ENCODE measurements at places on chromosomes 13 and 19.
A peak's percentile ranks its signal among the peaks of the same experiment; 100 is the strongest.

DNA sequence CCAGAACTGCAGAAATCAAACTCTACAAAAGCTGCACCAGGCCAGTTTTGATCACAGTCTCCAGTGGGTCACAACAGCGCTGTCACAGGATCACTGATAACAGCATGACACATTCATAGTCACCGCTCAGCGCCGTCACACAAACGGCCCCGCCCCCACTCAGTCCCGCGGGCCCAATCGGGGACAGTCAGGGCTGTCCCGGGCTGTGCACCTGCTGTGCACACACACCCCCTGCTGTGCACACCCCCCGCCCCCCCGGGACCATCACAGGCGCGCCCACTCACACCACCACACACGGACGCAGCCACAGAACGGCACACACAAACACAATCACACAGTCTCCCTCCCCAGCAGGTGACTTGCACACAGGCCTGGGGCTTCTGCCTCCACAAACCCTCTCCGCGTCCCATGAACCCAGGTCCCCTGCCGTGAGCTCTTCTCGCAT lies 435 bp upstream of the ZNF382 start:
- peak; percentile 81 for DNase-seq

DNA sequence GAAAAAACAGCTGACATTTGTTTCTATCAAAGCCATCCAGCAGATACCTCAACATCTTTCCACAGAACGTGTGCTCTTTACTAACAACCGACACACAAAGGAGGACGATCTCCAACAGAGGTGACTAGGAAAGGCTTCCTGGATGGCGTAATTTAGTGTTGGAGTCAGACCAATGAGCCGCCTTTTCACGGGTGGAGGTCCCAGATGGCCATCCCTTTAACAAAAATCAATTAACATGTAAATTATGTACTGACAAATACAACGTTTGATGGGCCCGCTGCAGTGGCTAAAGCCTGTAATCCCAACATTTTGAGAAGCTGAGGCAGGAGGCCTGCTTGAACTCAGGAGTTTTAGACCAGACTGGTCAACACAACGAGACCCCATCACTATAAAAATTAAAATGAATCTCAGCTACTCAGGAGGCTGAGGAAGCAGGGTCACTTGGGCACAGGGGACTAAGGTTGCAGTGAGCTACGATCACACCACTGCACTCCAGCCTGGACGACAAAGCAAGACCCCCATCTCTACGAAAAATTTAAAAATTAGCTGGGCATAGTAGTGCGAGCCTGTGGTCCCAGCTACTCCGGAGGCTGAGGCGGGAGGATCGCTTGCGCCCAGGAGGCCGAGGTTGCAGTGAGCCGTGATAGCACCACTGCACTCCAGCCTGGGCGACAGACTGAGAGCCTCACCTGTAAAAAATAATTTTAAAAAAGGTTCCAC lies 1.2 kb upstream of the DPY19L3 start:
- DNase-seq = no peak

DNA sequence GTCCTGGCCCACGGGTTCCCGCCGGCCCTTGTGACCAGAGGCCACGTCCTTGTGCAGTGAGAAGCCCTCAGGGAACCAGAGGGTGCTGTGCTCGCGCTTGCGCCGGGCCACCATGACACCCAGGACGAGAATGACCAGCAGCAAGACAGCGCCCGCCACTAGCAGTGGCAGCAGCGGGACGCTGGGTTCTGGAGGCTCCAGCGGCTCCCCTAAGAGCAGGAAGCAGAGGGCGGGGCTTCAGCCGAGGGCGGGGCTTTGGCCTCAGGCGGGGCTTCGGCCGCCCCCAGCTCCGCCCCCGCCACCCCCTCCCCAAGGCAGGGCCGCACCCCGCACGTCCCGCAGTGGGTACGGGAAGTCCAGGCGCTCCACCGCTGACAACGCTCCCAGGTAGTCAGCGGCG lies 30.4 kb downstream of the NOTCH3 start:
- DNase-seq = no peak

DNA sequence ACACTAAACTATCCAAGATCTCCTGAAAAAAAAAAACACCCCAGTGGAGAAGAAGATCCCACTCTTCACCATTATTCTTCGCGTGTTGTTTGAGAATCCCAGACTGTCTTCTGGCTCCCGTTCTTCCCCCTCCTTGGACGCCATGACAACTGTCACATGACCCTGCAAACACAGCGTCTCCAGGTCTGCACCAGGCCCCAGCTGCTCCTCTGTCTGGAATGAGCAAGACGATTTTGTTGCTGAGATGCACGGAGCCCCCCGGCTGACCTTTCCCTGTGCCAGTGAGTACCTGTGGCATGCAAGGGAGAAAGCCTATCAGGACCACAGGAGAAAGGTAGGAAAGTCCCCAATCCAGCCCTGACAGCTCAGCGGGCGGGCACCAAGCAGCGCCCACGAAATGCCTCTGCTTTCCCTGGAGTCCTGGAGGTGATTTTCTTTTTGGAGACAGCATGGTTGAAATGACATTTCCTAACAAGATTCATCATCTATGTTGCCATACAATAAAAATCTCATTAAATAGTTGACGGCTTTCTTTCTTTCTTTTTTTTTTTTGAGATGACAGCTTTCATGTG lies at the start of gene CFAP97D2:
Gene CFAP97D2 (plus strand): TSS at position 171 of the 572 bp plus-strand sequence. CDS start 74 bp downstream, at position 245.
- DNase-seq = no peak

DNA sequence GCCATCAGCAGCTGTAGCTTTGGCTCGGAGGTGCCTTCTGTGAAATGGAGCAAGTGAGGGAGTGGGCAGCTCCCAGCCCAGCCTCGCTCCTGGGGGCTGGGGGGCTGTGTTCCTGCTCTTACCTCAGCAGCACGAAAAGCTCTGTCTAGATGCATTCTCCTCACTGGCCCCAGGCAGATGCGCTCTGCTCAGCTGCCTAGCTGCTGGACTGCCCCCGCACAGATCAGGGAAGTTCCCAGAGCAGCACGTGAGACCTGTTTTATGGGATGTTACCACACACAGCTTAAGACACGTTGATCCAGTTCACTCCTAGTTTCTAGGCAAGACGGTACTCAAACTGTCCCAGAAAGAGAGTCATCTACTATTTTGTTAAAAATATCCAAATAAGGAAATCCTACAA lies 13.6 kb downstream of the LCP1 start:
- DNase-seq = no peak

DNA sequence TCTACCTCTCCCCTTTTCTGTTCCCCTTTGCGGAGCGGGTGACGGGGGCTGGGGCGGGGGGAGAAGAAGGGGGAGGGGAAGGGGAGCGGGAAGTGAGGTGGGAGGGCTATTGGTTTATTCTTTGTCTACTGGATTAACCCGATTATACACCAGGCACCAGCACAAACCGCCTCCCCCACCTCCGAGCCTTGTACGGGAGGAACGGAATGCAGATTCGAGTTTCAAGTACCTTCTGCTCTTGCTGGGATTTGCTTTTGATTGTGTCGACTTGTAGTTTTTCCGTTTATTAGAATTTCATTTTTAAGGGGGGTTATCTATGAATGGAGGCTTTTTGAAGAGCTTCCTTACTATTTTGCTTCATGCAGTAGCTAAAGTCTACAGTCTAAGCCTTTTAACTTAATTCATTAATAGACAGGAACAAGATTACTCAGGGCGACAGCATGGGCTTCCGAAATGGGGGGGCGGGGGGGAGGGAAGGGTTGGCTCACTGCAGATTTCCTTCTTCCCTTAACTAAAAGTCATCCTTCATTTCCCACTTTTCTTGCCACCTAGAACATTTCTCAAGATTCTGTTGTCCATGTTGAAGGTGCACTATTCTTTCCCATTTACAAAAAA lies 937 bp upstream of the SPRY2 start:
- DNase-seq = no peak

DNA sequence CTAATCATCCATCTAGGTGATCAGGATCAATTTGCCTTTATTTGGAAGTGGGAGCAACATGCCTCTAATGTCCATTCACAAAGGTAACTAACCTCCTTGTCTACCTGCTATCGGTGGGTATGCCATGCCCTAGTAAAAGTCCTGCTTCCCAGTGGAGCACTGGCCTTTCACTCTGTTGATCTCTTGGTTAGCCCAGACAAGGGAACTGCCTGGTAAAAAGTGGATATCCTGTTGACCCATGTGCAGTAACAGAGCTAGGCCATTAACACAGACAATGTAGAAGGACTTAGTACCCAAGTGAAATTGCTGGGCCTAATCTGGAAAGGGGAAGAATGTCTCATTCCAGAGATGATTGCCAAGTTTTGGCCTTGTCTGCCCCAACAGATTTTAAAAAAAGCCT lies 171.5 kb upstream of the CSNK1A1L start:
- no peak for DNase-seq

- no peak for DNase-seq
Observed at GRCh38 chr13:31674051-31674450, 65.3 kb upstream of the RXFP2 start.

DNA sequence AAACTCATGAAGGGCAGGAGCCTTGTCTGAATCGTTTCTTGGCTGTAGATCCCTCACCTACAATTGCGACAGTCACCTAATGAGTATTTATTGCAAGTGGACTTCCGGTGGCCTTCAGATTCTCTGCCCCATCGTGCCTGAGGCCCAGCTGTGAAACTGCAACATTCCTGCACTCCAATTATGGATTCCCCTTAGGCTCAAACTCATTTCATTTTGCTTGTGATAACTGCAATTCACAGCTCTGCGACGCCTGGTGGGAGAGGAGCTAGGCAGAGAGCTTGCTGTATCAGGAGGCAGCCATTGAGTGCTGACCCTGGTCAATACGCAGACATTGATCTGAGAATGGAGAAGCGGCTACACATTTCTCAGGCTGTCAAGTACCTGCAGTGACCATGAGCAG lies 59.0 kb downstream of the CCDC70 start:
- no peak for DNase-seq

- no peak for DNase-seq
Observed at GRCh38 chr19:46466536-46467196, 4.7 kb downstream of the PNMA8A start.

DNA sequence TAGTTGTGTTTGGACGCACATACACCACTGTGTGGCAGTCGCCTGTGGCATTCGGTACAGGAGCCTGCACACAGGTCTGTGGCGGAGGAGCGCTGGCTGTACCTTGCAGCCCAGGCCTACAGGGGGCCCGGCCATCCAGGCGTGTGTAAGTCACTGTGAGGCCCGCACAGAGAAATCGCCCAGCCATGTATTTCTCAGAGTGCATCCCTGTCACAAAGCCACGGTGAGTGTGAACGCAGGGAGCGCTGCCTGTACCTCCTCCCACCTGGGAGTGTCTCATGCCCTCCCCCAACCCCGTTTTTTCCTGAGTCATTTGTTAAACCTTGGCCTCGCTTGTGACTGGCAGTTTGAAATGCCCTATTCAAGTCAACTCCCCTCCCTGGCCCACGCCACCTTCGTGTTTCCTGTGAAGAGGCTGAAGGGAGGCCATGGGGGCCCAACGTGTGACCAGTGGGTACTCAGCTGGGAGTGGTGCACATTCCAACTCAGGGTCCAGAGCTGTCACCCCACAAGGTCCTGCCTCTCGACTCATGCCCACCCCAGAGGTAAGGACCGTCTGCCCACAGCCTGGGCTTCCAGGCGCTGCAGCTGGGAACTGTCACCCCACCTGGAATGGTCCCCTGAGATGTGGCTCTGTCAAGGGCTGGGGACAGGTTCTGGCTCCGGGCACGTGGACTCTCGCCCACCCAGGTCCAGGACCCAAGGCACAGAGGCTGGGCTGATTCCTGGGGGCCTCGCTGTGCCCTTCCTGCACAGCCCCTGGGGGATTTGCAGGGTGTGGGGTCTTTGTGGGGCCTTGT lies 11.6 kb upstream of the RASA3 start:
- DNase-seq = peak; percentile 28

- DNase-seq = no peak
Observed at GRCh38 chr13:65594298-65594781, 1635.8 kb downstream of the PCDH9 start.

Measured in activated effector memory CD4-positive, alpha-beta T cell treated with Interleukin-2 at 50 U/mL for 16 hours (primary cell).